ENCODE measurements at places on chromosomes 2 and 18.

DNA sequence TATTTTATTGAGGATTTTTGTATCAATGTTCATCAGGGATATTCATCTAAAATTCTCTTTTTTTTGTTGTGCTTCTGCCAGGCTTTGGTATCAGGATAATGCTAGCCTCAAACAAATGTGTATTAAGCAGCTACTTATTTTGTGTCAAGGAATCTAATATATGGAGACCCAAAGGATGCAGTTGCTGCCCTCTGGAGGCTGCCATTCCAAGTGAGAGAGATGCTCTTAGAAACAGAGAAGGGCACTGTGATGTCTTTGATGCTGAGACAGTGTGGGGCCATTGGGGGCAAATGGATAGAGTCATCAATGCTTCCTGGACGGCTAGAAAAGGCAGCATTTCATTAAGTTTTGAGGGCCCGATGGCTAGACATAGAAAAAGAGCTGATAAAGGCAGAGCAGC, 292.6 kb downstream of the SETBP1 start:
- no peak for DNase-seq

DNA sequence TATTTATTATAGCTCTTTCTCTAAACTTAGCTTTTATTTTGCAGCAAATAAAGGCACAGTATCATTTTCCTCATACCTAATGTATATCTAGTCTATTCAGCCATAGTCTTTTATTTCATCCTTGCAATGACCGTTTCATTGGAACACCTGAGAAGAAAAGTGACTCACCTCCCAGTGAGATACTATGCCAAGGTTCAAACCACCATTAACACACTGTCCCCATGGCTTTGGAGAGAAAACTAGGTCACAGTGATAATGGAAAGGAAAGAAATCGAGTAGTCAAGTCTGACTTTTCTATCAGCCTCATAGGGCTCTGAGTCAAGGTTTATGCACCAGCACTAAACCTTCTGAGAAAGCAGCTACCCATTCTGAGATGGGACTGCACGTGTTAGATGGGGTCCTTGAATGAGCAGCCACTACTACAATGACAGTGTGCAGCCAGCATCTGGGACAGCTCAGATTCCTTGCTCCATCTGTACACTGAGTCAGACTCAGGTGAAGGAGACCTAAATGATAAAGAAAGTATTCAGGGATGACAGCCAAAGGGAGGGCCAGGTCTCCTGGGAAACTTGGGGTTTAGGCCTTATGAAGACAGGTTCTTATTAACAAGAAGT, 971.1 kb upstream of the ACVR2A start:
- no peak for DNase-seq

- DNase-seq, result no peak
These were observed 30.8 kb downstream of the COBLL1 start for GRCh38 chr2:164810843-164811242.

- DNase-seq, result no peak
These were observed 13.3 kb downstream of the DGKD start for GRCh38 chr2:233367586-233367985.

DNA sequence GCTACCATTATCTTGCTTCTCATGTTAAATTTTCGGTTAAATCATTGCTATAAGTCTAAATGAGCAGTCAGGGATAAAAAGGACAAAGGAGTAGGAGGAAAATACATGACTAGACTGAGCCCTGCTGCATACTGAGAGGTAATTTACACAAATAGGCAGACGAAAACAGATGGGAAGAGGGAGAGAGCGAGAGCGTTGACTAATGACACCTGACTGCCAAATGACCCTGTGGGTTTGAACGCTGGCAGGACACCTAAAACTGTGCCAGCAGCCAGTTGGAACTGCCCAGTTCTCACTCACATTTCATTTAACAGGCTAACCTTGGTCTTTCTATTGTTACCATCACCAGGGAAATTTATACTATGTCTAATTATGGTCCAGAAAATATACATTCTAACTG, 978.2 kb downstream of the CPS1 start:
- no peak for DNase-seq

All from RWPE1 (cell line).